Endothelial cell (in vitro differentiated cells): ENCODE measurements at places on chromosomes 4 and X.

GRCh38 chrX:129529685-129530281, 6.5 kb upstream of the SMARCA1 start:
- H3K36me3 ChIP-seq = no peaks in the 10 kb centered on the region
- H3K27me3 ChIP-seq = no peaks in the 10 kb centered on the region
- no peak overlapping the region for H3K27ac ChIP-seq
- no peak for DNase-seq
- no peaks in the 10 kb centered on the region for H3K4me1 ChIP-seq
- no peak overlapping the region for H3K4me3 ChIP-seq

GRCh38 chr4:76729460-76729859, 168.5 kb downstream of the SOWAHB start:
- peaks cover 37% of the 10 kb centered on the region for H3K4me1 ChIP-seq
- no peak for DNase-seq
- no peak overlapping the region for H3K4me3 ChIP-seq
- no peaks in the 10 kb centered on the region for H3K27me3 ChIP-seq

DNA sequence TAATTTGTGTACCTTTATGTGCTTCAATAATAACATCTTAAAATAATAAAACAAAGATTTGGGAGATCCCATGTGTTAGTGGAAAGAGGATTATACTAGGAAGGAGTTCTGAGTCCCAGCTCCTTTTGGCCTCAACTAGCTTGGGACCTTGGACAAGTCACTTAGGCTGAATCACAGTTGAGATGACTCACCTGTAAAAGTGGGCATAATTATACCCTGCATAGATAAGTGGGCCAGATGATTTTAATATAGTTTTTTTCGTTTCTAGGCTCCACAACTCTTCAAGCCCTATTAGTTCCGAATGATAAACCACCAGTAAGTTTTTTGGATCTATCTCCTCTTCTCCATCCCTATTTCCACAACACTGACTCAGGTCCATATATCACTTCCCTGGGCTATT, 131.8 kb downstream of the ENOX2 start:
- DNase-seq = no peak
- H3K27me3 ChIP-seq = no peaks in the 10 kb centered on the region
- H3K4me3 ChIP-seq = no peak overlapping the region
- peaks cover 4% of the 10 kb centered on the region for H3K4me1 ChIP-seq
- H3K27ac ChIP-seq = no peak overlapping the region
- H3K36me3 ChIP-seq = no peaks in the 10 kb centered on the region

GRCh38 chr4:106080376-106080775, 185.1 kb downstream of the NPNT start:
- H3K4me3 ChIP-seq = no peak overlapping the region
- H3K4me1 ChIP-seq = peaks cover 6% of the 10 kb centered on the region
- no peak for DNase-seq

- no peak overlapping the region for H3K27ac ChIP-seq
- H3K27me3 ChIP-seq = no peaks in the 10 kb centered on the region
- no peak for DNase-seq
- no peaks in the 10 kb centered on the region for H3K4me1 ChIP-seq
- no peak overlapping the region for H3K4me3 ChIP-seq
Measured at GRCh38 chr4:5553801-5554200, 154.6 kb downstream of the EVC2 start.

GRCh38 chrX:132488180-132488705, 595 bp downstream of the MBNL3 start:
- H3K4me3 ChIP-seq = peak overlapping the region; percentile 87
- H3K27me3 ChIP-seq = peaks cover 5% of the 10 kb centered on the region
- peak overlapping the region; percentile 48 for H3K27ac ChIP-seq
- no peak for DNase-seq
- no peaks in the 10 kb centered on the region for H3K36me3 ChIP-seq
- H3K4me1 ChIP-seq = no peaks in the 10 kb centered on the region

GRCh38 chr4:151169223-151169622, 69.8 kb downstream of the RPS3A start:
- peak overlapping the region; percentile 3 for H3K4me3 ChIP-seq
- H3K27ac ChIP-seq = no peak overlapping the region
- peaks cover 20% of the 10 kb centered on the region for H3K4me1 ChIP-seq
- H3K36me3 ChIP-seq = peaks cover 42% of the 10 kb centered on the region
- no peak for DNase-seq
- H3K27me3 ChIP-seq = no peaks in the 10 kb centered on the region

DNA sequence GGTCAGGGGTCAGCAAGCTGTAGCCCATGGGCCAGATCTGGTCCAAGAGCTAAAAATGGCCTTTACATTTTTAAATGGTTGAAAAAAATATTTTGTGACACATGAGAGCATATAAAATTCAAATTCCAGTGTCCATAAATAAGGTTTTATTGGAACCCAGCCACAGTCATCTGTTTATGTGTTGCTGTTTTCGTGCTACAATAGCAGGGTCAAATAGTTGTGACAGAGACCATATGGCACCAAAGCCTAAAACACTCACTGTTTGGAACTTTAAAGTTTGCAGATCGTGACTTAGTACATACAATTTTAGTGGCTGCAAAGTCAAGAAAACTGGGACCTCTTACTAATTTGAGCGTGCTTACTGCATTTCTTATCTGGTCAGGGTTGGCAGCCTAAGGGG, 29.2 kb downstream of the LAMP2 start:
- no peaks in the 10 kb centered on the region for H3K36me3 ChIP-seq
- H3K4me1 ChIP-seq = no peaks in the 10 kb centered on the region
- H3K27me3 ChIP-seq = no peaks in the 10 kb centered on the region
- H3K27ac ChIP-seq = no peak overlapping the region
- H3K4me3 ChIP-seq = no peak overlapping the region
- no peak for DNase-seq

- no peaks in the 10 kb centered on the region for H3K4me1 ChIP-seq
- no peak for DNase-seq
- H3K4me3 ChIP-seq = no peak overlapping the region
- H3K36me3 ChIP-seq = no peaks in the 10 kb centered on the region
Measured at GRCh38 chr4:92339676-92340075, 35.9 kb downstream of the GRID2 start.

- H3K27me3 ChIP-seq = no peaks in the 10 kb centered on the region
- H3K36me3 ChIP-seq = no peaks in the 10 kb centered on the region
- no peak overlapping the region for H3K27ac ChIP-seq
- DNase-seq = no peak
- no peaks in the 10 kb centered on the region for H3K4me1 ChIP-seq
- no peak overlapping the region for H3K4me3 ChIP-seq
Measured at GRCh38 chr4:170497112-170497511, 407.4 kb upstream of the AADAT start.

GRCh38 chrX:126481916-126482315, 70.7 kb downstream of the DCAF12L1 start:
- H3K27me3 ChIP-seq = peaks cover 1% of the 10 kb centered on the region
- DNase-seq = no peak
- H3K4me3 ChIP-seq = no peak overlapping the region

DNA sequence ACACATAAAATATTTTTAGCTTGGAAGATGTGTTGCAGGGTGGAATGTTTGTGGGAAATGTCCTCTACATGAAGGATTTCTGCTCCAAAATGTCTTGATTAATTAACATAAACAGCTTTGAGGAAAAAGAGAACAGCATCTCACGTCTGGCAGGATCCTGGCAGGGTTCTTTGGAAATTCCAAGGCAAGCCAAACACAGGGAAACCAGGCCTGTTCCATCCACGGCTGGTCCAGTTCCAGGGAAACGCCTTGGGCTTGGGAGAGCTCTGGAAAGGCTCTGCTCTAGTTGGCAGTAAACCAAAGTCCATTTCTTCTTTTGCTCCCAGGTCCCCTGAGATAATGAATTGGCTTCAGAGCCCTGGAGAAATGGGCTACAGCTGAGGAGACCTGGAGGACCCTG, 42.4 kb upstream of the GAB1 start:
- H3K27me3 ChIP-seq = no peaks in the 10 kb centered on the region
- no peak overlapping the region for H3K4me3 ChIP-seq
- H3K27ac ChIP-seq = no peak overlapping the region
